ENCODE measurements at places on chromosomes 5 and 9. TPM values are rescaled to one million over a fixed set of nuclear protein-coding genes. Genes with fewer than 3 reads are reported as not detected.

FGF10 gene
- not detected for total RNA-seq

GRCh38 chr5:72179816-72180440 lies 72.7 kb downstream of the MAP1B start:
- no peak for DNase-seq

DNA sequence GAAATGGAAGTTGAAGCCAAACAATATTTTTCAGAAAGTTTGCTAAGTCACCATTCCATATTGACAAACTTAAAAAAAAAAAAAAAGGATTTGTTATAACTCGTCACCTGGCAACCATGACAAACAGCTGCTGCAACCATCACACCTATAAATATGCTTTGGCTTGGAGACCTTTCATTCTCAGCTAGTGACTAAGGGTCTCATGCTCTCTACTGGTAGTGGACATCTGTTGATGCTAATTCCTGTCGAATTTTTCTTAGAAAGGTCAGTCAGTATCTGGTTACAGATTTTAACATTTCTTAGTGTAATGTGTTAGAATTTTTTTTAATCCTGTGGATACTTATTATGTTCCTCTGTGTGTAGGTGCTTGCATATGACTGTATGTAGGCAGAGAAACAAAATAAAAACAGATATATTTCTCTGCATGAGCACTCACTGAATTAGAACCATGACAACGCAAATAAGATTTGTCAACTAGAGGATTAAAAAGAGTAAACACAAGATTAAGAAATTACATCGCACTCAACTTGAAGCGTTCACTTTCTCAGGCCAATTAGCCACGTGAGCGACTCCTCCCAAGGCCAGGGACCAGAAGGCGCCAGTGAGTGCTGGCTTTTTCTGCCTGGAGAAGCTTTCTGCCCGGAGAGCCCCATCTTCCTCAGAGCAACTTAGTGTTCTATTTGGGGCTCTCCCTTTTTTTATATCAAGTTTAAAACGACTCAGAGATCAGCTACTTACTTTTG lies 27.0 kb upstream of the ZNF622 start:
- peak; percentile 6 for DNase-seq

DNA sequence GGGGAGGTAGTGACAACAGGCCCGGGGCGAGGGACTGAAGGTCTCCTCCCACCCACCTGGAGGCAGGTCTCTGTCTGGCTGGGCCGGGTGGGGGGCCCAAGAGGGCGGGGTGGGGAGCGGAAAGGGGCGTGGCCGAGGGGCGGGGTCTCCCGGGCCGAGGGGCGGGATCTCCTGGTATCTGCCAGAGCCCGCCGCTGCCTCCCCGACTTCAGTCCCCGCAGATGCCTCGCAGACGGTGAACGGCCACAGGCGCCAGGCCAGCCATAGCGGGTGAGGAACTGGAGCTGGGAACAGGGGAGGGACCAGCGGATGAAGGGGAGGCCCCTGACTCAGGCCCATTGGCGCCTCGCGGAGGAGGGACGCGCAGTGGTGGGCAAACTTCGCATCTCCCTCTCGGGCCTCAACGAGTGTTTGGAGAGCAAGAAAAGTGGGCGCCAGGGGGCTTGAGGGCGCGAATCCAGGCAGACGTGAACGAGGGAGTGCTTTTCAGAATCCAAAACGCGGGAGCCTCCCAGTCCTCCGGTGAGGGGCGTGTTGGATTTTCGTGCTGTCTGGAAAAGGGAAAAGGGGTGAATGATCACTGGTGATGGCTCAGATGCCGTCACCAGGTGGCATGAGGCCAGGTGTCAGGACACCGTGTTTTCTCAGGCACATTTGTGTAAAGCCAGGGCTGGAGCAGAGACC lies at the start of gene ADGRD2:
Gene ADGRD2 (plus strand): TSS at position 211 of the 684 bp plus-strand sequence. CDS start 1,216 bp downstream, outside the sequence.
- DNase-seq = no peak

Data from CD4-positive, alpha-beta memory T cell (primary cell).